Amniotic epithelial cell (primary cell): ENCODE measurements at places on chromosomes 3 and 15.

- no peak for DNase-seq
Observed at GRCh38 chr3:119538772-119539171, 20.6 kb downstream of the CD80 start.

GRCh38 chr15:51620641-51621040 lies 1.9 kb downstream of the DMXL2 start:
- no peak for DNase-seq

- no peak for DNase-seq
Observed at GRCh38 chr3:149535333-149535685, 60.8 kb downstream of the TM4SF4 start.

GRCh38 chr3:46368569-46368968 lies 2.2 kb upstream of the CCR5 start:
- DNase-seq: peak; percentile 6

DNA sequence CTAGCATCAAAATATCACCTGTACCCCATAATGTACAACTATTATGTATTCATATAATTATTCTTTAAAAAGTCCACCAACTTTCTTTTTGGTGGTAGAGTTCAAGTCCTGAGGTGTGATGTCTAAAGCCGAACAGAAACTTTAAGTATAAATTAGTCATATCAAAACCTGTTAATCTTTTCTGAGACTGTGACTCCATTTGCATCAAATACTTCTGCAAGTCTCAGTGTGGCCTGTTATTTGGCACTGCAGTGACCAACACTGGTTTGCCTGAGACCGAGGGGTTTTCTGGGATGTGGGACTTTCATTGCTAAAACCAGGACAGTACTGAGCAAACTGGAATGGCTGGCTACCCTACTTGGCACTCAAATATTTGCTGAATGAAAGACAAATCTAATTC lies 7.3 kb downstream of the NGLY1 start:
- DNase-seq: no peak

- no peak for DNase-seq
Observed at GRCh38 chr3:152096280-152096906, 172.3 kb upstream of the MBNL1 start.

DNA sequence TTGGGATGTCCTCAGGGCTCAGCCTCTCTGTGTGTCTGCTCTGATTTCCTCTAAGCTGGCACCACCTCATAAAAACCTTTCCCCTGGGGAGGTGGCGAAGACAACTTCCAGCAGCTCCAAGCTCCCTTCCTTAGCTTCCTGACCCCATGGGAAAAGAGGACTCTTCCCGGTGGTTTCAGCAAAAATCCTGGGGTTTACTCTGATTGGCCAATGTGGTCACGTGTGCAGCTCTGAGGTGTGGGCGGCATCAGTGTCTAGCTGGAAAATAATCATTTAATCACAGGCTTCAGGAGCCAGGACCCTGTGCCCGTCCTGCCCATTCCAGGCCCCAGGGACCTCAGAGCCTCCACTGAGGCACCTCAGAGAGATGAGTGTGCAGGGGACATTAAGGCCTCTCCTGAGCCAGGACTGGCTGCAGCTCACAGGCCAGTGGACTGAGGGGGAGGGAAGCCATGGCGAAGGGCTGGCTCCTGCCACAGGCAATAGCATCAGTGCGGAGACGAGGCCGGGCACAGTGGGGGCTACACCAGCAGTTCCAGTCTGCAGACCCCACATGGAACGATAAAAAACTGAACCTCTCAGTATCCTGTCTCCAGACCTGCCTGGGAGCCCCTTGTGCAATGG lies 104.1 kb downstream of the TPRA1 start:
- DNase-seq: no peak

GRCh38 chr3:25592510-25592968 lies 72.2 kb downstream of the TOP2B start:
- peak; percentile 86 for DNase-seq

GRCh38 chr3:184676927-184677326 lies 34.9 kb downstream of the MAGEF1 start:
- DNase-seq: no peak

- no peak for DNase-seq
Observed at GRCh38 chr3:151178208-151178845, 24.7 kb downstream of the GPR171 start.

DNA sequence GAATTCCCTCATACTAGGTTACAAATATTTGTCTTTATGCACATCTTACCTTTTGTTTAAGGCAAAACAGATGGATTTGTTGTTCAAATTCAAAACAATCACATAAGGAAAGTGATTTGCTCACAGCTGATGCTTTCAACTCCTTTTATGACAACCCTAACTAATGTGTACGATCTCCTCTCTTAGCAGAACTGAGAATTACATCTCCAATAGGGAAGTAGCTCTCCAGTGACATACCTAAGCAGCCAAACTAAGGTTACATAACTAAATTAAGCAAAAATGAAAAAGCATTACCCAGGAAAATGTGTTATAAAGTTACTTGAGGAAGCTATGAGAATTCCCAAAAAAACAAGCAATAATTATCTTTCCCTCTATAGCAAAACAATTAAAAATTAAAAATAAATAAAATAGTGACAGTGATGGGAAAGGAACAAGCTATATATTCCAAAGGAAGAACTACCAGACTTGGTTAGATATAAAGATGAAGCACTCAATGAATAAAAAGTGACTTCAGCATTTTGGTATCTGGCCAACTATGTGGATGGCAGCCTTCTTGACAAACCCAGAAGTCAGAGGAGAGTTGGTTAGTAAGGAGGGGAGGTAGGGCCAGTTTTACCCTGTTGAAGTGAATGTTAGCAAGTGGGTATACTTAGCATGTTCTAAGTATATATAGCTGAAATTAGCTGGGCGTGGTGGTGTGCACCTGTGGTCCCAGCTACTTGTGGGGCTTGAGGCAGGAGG lies 32.4 kb downstream of the PEAK1 start:
- peak; percentile 5 for DNase-seq

GRCh38 chr15:80789796-80790195 lies 10.6 kb downstream of the CEMIP start:
- no peak for DNase-seq

DNA sequence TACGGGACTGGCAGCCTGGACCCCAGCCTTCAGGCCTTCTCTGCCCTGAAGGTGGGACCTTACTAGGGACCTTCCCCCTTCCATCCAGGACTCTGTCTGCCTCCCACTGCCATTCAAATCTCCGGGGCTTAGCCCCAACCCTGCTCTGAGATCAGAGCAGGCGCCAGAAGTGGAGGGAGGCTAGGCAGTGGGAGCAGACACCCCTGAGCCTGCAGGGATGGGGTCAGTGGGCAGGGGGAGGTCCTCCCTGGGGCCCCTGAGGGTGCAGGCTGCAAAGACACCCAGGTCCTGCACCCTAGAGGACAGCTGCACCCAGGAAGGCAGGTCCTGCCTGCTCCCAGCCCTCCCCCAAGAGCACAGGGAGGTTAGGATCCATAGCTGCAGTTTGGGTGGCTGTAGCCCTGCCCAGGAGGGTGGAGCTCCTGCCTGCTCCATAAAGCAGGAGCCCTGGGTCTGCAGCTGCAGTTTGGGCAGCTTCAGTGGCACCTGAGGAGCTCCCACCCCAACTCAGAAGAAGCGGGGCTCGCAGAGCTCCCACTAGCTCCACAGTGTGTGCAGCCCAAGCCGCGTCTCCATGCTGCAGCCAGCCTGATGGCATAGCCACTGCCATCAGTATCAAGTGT lies 8.1 kb upstream of the POC1A start:
- no peak for DNase-seq

DNA sequence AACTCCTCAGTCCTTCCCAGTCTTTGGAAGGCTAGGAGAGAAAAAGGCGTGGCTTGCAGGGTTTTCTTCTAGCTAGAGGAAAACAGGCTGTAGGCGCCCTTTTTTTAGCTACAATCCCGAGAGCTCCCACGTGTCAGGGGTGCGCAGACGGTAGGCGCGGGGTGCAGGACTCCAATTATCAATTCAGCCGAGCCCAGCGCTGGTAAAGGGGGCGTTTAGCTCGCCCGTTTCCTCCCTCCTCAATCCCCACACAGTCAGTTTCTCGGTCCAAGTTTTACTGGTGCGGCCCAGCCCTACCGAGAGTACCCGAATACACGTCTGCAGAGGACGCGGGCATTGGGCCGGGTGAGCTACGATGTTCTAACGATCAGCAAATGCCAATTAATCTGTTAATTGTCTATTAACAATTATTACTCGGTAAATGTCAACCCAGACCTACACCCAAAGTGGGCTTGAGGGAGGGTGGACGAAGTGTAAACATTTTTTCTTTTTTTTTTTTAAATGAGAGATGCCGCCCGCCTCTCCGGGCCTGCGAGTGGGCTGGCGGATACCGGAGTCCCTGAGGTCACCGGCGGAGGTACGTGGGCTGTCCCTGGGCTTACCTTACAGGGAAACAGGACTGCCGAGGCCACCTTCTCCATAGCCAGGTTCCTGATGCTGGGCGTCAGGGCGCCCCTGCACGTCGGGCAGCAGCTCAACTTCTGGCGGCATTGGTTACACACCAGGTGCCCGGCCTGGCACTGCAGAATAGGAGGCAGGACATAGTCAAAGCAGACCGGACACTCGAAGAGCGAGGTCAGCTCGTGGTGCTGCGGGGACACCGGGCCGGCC lies 923 bp downstream of the SIAH2 start:
- DNase-seq: peak; percentile 52

DNA sequence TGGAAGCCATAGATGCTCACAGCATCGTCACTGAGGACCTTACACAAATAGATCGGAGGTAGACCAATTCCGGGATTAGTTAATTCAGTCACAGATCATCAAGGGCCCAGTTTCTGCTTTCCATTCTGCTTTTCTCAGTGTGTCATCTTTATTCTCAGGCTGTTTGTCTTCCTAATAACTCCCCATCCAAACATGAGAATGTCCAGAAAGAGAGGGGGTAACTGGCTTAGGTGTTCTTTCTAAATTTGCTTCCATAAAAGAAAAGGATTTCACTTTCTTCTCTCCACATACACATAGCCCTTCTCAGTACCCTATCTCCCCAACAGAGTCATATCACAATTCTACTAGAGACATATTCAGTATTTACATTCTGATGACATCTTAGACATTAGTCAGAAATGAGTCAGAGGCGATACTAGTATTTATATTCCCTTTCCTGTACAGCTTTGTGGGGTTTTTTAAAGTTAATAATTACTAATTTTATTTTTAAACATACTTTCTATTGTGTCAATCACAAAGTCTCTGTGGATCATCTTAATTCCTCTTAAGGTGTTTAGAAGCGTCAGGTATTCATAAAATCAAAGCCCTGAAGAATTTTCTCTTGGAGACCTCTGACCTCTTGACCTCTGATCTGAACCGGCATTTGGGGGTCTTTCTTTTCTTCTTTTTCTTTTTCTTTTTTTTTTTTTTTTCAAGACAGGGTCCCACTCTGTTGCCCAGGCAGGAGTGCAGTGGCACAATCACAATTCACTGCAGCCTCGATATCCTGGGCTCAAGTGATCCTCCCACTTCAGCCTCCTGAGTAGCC lies 24.3 kb upstream of the IL12A start:
- DNase-seq: peak; percentile 78

DNA sequence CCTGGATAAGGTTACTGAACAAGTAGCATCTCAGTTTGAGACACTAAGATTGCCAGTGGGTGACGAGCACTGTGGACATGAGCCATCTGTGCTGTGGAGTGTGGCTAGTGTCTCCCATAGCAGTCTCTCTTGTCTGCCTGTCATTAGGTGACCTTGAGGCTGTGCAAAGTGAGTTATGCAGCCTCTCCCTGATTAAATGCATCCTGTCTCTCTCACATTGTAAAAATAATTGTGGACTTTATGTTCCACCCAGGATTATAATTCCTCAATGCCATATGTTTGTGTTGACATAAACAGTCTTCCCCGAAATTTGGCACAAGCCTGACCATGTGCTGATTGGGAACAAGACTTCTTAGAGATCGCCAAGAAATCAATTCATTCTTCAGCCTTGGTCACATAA lies 168.9 kb downstream of the MYRIP start:
- DNase-seq: no peak

GRCh38 chr3:171157286-171157685 lies 130.8 kb upstream of the SLC2A2 start:
- DNase-seq: no peak
